ENCODE measurements at places on chromosomes 2 and 18.

- no peak for DNase-seq
Observed at GRCh38 chr2:26648516-26648915, 7.3 kb upstream of the CIB4 start.

DNA sequence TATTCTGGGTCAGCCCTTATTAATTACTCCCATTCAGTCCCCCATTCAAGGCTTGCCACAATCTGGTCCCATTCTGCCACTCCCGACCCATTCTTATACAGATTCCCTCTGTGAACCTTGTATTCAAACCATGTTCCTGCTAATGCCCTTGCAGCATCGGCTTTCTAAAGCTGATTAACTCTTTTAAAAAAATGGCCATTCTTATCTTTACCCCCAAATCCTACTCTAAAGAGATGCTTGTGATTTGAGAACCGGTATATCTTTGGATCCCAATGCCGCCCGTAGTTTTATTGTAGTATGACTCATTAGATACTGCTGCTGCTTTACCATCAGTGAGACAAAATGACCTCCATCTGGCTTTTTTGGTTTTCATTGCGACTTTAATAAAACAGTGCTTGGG lies 72.2 kb downstream of the XRCC5 start:
- no peak for DNase-seq

DNA sequence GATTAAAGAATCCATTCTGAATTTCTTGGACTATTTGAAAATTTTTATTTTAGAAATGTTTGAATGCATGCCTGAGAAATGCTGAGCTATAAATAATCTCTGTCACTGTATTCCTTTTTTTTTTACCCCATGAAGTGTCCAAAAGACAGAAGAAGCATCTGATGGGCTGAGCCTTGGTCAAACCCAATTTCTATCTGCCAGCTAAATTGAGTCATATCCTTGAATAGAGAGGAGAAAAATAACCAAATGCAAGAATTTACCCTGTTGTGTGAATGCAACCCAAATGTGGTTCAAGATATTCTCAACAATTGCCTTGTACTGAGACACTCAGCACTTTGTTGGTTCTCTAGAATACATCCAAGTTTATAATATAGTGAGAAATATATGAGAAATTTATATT lies 223.5 kb downstream of the UBE2E3 start:
- DNase-seq, result no peak

- no peak for DNase-seq
Observed at GRCh38 chr2:104312684-104313083, 541.2 kb upstream of the POU3F3 start.

DNA sequence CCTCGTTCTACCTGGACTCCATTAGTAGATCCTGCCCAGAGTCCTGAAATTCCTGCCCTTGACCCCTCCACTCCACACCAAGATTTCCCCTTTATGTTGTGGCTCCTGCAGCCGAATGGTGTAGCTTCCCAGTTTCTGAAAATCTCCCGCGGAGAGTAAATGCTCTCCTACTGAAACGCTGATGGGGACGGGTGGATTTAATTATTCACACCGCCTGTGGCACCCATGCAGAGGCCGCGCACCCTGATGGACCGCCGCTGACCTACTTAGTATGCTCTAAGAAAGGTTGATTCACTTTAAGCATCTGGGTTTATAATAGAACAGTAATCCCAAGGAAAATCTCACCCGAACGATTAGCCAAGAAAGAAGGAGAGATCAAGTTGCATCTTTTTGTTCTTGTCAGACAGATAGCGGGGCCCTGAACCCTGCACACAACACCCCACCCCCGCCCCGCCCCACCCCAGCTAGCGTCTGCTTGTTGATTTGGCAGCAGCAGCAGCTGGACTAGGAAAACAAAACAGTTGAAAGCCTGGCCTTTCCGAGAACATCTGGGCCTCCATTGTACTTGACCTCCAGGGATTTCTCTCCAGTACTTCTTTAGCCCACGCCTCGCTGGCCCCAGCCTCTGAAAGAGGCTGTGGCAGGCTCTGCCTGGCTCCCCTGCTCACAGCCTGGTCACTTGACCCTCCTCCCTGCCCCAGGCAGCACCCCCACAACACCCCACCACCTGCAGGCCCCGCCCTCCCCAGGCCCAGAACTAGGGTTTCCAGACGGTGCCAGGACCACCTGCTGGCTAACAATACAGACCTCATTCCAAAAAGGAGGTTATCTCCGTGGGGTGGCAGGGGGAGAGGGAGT lies 53.6 kb downstream of the DPYSL5 start:
- no peak for DNase-seq

GRCh38 chr2:75959724-75960471 lies 249.2 kb upstream of the GCFC2 start:
- no peak for DNase-seq

DNA sequence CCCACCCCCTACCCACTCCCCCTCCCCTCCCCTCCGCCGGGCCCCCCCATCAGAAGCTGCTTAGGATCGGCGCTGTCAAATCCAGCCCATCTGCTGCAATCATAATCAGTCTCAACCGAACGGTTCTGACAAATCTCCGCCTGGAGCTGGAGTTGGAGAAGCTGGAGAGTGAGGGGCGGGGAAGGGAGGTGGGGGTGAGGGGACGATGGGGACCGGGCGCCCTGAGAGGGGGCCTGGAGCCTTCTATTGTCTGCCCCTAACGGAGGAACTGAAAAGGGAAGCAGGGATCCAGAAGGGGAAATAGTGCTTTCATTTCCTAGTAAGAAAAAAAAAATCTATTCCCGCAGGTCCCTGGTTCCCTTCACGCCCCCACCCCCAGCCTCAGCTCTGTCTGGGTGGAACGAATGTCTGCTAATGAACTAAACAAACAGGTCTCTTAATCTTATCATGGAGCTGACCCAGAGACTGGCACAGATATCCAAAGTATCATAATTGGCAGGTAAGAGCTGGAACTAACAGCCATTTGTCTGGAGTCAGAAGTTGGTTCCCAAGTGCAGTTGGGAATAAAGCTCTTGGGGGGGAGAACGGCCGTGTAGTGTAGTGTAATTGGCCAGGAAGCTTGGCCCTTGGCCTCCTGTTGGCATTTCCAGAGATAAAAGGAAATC lies 301.2 kb downstream of the NCKAP5 start:
- no peak for DNase-seq

DNA sequence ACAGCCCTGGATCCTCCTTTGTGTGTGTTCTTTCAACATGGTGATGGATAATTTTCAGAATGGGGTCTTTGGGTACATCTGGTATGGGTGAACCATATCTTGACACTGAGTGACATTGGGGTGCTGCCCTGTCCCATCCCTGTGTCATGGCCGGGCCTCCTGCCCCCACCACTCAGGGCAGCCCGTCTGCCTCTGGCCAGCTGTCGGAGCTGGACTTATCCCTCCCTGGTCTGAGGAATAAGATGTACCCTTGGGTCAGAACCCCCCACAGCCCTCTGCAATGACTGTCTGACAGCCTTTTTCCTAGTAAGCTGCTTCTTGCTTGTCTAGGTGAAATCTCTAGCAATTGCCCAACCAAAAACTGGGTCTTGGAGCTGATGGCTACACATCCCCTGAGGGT lies 142.9 kb downstream of the SH3RF3 start:
- no peak for DNase-seq

- no peak for DNase-seq
Observed at GRCh38 chr2:144128130-144128746, 391.7 kb downstream of the ZEB2 start.

- no peak for DNase-seq
Observed at GRCh38 chr2:209644842-209645241, 126.8 kb upstream of the UNC80 start.

- no peak for DNase-seq
Observed at GRCh38 chr2:13067508-13067907, 350.8 kb downstream of the TRIB2 start.

- no peak for DNase-seq
Observed at GRCh38 chr2:213251618-213252017, 32.6 kb upstream of the SPAG16 start.

All from stimulated activated CD8-positive, alpha-beta memory T cell treated with anti-CD3 and anti-CD28 coated beads, Interleukin-12 subunit alpha, Interleukin-12 subunit beta, amount 100 ng/mL, for 4 hours (primary cell).